ENCODE measurements at places on chromosomes 16 and 17.

- no peak for DNase-seq
Observed at GRCh38 chr16:66265048-66265415, 101.5 kb upstream of the CDH5 start.

DNA sequence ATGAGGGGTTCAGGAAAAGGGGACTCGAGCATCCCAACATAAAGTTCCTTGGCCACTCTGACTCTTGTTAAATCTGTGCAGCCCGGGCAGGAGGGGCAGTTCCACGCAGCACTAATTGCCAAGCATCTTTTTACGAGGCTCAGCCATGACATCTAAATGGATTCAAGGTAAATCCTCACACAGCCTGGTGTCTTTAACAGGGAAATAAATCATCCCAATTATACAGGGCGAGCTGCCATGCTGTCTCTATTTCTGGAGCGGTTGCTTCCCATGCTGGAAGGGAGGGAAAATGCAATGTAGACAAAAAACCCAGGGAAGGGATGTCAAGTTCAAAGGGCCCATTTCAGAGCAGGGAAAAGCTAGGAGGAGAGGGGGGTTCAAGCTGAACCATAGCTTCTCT, 110.0 kb downstream of the GAS7 start:
- DNase-seq: no peak

DNA sequence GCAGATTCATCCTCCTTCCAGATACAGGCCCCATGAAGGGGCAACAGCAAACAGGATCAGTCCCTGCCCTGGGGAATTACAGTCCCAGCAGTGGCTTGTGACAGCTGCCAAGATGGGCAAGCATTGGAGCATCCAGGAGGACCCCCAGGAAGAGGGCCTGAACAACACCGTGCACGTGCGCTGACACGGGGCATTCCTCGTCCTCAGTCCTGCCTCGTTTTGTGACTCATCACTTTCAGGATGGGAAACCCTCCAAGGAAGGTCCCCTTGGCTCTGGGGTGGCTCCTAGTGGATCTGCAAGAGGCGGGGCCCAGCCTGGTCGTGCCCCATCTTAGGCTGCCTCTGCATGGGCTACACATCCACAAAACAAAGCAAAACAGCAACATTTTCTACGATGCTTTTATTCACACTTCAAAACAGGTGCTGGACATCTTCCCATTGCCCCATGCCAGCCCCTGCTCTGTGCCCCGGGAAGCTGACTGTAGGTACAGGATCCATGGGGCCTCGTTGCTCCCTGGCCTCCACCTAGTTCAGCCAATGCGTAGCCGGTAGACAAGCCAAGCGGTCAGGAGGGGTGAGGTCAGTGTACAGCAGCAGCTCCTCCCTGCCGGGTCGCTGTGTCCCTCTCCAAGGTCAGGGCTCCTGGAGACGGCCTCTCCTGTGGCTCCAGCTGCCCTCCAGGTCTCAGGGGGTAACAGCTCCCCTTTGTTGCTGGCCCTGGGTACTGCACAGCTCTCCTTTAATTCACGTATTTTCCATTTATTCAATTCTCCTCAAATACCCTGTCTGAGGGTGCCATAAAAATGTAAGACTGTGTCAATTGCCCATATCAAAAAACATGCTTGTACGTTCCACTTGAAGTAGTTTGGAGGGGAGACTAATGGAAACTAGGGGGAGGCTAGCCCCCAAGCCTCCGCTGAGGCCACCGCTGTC, 32.2 kb downstream of the ACTG1 start:
- no peak for DNase-seq

DNA sequence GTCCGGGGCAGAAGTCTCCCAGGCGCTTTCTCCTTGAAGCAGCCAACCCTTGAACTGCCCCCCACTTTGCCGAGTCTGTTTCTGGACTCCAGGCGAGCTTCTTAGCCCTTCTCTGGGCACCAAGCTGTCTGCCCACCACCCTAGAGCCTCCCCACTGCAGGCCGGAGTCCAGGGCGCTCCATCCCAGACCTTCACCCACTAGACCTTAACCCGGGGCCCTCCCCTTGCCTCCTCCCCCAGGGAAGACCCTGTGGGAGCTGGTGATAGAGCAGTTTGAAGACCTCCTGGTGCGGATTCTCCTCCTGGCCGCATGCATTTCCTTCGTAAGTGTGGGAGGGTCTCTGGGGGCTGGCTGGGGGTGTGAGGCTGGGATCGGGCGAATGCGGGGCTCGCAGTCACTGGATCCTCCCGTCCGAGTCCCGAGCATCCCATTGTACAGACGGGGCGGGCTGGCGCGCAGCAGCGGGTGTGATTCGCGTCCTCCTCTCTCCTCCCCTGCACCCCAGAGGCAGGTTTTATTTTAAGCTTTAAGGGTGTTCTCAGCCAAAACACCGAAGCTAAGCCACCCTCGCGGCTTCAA, 1.1 kb downstream of the ATP2A1 start:
- DNase-seq: no peak

DNA sequence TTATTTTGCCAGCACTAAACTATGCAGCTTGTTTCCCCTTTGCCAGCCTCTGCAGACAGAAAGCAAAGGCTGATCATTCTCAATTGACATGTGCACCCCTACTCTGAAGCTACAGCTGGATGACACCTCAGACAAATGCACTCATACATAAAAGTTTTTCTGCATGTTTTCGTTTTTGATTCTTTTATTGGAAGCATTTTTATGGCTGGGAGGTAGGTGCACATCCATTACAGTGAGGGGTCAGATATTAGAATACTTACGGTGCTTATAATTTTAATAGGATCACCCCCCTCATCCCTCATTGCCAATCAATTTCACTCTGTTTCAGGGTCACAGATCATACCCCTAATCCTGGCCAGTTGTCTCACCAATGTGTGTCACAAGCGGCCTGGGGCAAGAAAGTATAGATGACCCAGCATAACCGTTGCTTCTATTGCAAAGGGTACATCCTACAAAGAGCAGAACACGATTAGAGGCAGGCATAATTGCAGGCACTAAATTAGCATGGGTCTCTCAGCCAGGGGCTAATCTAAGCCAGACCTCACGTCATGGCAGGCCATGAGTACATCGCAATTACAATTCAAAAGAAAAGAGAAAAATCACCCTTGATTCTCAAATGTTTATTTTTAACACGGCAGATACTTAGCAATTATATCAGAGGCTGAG, 89.5 kb upstream of the SOX9 start:
- DNase-seq: no peak

Measured in activated CD4-positive, alpha-beta T cell treated with anti-CD3 and anti-CD28 coated beads, Interleukin-2, amount 50 U/mL, for 24 hours (primary cell).